Right cardiac atrium (tissue), 5 donors: ENCODE measurements at places on chromosomes 13 and 19. TPM values are rescaled to one million over a fixed set of nuclear protein-coding genes. Genes with fewer than 3 reads are reported as not detected.

GRCh38 chr13:74528734-74529513 lies 394.7 kb upstream of the KLF12 start:
- DNase-seq = no peak

GRCh38 chr19:1084024-1084868 lies 10.9 kb downstream of the POLR2E start:
- DNase-seq = no peak

The ZNF836 gene
- 5.6 TPM for total RNA-seq

- DNase-seq = peak; percentile 74
These were observed at the start of gene EDNRB for GRCh38 chr13:77918391-77919245. TSS of gene EDNRB (minus strand) at chr13:77918831. CDS start at chr13:77918573, 258 bp downstream.

- DNase-seq = no peak
These were observed 191.0 kb downstream of the SHISA2 start for GRCh38 chr13:25860862-25861261.

GRCh38 chr13:52783943-52784342 lies 44.3 kb upstream of the CNMD start:
- DNase-seq = no peak

GRCh38 chr19:49912965-49913685 lies 15.9 kb upstream of the ATF5 start:
- DNase-seq = no peak

GRCh38 chr13:84038001-84038400 lies 155.7 kb upstream of the SLITRK1 start:
- DNase-seq = no peak

The LILRA6 gene
- 1.9 TPM for total RNA-seq

- DNase-seq = no peak
These were observed 35.7 kb downstream of the ZNF493 start for GRCh38 chr19:21432590-21432989.

The KIR2DL3 gene
- not detected for total RNA-seq

The TINCR gene
- total RNA-seq = 0.06 TPM

GRCh38 chr13:113092776-113093579 lies 12.6 kb upstream of the F7 start:
- DNase-seq = peak; percentile 39

The SIGLEC9 gene
- total RNA-seq = 2.9 TPM

The ZNF135 gene
- total RNA-seq = 4.8 TPM

DNA sequence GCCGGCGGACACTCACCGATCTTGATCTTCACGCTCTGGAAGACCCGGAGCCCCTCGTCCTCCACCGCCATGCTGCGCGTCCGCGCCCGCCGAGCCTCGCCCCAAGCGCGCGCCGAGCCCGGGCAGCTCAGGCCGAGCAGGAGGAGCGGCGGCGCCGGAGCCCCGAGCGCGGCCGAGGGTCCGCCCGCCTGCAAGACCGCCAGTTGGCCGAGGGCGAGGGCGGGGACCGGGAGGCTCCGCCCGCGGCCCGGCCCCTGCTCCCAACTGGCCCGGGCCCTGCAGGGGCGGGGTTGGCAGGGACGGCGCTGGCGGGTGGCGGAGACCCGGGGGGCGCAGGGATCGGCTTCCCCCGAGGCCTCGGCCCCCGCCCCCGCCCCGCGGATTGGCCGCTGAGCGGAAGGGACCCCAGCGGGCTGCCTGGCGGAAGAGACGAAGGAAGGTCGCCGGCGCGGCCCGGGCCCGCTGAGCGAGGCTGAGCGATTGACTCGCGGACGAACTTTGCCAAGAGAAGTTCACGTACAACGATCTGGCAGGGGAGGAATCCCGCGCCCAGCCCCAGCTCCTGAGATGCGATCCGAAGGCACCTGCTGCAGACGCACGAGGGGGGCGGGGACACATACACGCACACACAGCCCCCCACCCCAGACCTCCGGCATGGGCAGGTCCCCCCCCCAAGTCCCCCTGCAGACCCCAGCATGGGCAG lies at the start of gene RASA3:
RASA3 (minus strand) TSS at position 205 of the 703 bp plus-strand sequence; CDS start at position 71, 134 bp downstream.
- DNase-seq = peak; percentile 83

DNA sequence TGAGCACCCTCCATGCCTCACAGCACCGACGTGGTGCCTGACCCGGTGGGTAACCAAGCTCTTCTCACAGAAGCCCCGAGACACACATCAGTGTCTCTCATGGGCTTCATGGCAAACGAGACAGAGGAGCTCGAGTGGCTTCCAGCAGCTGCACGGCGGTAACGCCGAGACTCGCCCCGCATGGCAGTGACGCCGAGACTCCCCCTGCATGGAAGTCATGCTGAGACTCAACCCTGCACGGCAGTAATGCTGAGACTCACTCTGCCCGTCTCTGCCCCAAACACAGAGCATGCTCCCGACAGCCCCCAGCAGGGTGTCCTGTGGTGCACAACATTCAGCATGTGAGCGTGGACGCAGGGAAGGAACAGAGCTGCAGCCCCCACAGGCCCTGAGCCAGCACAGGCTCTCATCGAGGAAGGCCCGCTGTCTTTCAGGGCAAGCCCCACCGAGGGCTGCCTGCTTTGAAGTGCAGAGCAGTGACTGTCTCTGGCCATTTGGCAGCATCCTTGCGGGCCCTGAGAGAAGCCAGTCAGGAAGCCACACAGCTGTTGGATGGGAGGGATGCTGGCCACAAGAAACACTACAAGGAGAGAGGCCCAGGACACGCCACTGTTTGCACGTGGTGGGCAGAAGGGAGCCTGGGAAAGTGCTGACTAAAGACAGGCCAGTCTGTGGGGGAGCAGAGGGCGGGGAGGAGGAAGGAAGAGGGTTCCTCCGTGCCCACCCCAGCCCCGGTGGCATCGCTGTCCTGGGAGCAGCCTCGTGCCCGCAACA lies 9.5 kb downstream of the GAS6 start:
- peak; percentile 72 for DNase-seq

DNA sequence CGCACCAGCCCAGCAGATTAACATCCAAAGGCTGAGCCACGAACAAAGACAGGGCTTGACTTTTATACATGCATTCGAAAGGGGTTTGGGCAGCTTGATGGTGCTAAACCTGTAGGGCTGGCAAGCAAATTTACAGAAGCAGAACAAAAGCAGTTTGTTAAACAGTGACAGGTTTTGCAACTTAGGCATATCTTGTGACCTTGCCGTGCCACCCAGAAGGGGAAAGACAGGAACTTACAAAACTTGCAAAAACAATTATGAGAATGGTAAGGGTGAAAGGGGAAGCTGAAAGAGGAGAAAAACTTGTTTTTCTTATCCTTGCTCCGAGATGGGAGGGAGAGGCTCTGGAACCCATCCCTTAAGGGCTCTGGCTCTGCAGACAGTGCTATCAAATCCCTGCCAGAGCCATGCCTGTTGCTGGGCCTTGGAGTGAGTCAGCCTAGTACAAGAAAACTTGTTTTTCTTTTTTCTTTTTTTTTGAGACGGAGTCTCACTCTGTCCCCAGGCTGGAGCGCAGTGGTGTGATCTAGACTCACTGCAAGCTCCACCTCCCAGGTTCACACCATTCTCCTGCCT lies 1325.2 kb upstream of the PRR20A start:
- no peak for DNase-seq

DNA sequence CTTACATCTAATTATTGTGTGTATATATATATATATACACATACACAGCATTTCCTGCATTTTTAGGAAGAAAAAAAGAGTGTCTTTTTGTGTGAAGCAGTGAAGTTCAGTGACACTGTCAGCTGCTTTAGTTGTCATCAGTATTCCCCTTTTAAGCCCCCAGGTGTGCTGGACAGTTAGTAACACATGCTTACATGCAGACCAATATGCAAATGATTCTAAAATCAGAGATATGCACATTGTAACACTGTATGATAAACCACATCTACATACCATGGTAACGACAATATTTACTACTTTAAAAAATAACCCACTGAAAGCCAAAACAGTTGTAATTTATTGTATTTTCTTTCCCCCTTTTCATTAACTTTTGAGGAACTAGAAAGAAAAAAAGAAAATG lies 16.8 kb downstream of the LHFPL6 start:
- DNase-seq = no peak

The ZNF20 gene
- total RNA-seq = 2.2 TPM

The ZNF571 gene
- total RNA-seq = 3.4 TPM

GRCh38 chr19:55681131-55682092 lies 6.4 kb downstream of the EPN1 start:
- no peak for DNase-seq

The UBE2M gene
- 126 TPM for total RNA-seq

The FBXO17 gene
- 12.9 TPM for total RNA-seq

DNA sequence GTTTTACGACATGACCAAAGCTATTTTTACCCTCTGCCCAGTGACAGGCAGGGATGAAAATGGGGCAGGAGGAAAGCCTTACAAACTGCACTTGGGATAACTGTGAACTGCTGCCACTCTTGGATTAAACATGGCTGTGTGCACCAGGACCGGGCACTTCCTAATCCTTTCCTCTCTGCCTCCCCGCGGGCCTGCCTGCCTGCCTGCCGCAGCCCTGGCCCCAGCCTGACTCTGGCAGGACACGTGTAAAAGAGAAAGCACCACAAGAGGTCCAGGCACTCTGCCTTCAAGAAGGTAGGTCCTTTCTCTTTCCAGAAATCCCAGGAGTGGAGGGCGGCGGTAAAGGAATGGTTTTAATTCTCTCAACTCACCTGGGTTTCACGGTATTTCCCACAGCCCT lies 4.8 kb downstream of the TSHZ3 start:
- DNase-seq = no peak

GRCh38 chr13:47853236-47853635 lies 147.8 kb downstream of the SUCLA2 start:
- no peak for DNase-seq

- DNase-seq = no peak
These were observed 839 bp upstream of the CKAP2 start for GRCh38 chr13:52454459-52454819.

The COL5A3 gene
- 9.4 TPM for total RNA-seq

GRCh38 chr13:34114581-34114980 lies 296.6 kb downstream of the RFC3 start:
- no peak for DNase-seq

The TGFBR3L gene
- 12.9 TPM for total RNA-seq

DNA sequence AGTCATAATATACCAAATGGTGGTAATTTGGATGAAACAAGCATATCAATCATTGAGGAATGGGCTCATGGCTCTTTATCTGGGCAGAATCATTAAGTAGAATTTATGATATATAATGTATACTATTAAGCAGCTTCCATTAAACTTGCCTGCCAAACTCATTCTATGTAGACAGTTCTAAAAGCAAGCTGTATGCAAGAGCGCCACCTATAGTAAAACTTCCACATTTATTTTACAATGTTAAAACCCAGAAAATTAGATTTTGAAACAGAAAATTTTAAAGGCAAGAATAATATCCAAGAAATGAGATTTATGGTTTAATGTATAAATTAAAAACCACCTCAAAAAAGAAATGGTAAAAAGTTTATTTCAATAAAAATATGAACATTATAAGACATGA lies 161.5 kb downstream of the MZT1 start:
- DNase-seq = no peak

GRCh38 chr13:50889317-50889716 lies 20.3 kb upstream of the RNASEH2B start:
- no peak for DNase-seq

The KLK1 gene
- total RNA-seq = not detected

- no peak for DNase-seq
These were observed 2.2 kb upstream of the SPRYD7 start for GRCh38 chr13:49938314-49938713.

GRCh38 chr13:21595546-21595822 lies 8.5 kb downstream of the MICU2 start:
- DNase-seq = no peak

- DNase-seq = no peak
These were observed 2.2 kb upstream of the RINL start for GRCh38 chr19:38880076-38880881.

The ZNF793 gene
- total RNA-seq = 9.2 TPM

- DNase-seq = no peak
These were observed 28.9 kb upstream of the PABPC3 start for GRCh38 chr13:25067064-25067463.

DNA sequence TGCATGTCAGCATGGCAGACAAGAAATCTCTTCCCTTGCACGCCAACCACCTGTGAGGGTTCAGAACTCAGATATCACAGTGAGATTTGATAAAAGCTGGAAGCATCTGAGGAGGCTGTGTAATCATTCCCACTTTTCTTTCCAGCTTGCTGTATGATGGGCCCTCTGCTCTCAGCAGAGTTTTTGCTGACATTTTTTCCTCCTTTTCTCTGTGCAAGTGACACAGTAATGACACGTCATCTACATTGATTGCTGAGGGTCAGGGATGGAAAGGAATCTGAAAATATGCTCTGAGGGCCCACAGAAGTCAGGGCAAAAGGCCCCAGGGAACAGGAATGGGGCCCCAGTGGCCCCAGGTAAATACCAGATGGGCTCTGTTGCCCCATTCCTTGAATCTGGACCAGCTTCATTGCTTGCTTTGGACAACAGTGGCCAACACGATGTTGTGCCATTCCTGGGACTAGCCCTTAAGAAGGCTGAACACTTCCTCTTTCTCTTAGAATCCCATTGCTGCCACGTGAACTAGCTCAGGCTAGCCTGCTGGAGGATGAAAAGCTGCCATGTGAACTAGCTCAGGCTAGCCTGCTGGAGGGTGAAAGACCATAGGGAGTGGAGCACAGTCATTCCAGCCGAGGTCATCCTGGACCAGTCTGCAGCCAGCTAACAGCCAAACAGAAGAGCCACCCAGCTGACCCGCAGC lies 68.2 kb downstream of the CACNA1A start:
- no peak for DNase-seq

DNA sequence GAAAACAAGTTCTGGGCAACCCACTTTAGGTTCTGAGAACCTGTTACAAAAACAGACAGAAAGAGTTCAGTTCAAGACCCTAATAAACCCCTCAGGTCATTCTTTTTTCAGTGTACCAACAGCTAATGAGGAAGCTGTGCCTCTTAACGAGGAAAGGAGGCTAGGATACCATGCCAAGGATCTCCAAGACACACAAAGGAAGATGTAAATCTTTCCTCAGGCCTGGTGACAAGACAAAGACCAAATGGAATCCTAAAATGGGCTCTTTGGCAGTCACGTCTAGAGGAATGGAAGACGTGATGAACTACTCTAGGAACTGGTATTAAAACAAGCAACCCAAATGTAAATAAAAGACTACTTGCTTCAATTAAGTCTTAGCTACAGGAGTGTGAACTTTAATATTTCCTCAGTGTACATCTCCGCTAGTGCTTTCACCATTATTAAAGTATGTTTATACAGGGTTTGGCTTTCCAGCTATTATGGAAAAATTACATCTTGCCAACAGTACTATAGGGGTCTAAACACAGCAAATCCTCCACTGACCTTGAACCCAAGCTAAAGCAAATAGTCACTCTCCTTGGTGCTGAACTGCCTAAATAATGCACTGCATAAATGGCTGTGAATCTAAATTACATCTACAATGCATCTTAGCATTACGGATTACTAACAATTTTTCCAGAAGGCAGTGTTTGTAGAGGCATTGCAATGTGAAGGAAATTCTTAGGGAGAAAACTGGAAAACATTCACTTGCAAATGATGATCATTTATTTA lies 42.3 kb downstream of the ENOX1 start:
- no peak for DNase-seq

The FBXL12 gene
- 13.6 TPM for total RNA-seq

DNA sequence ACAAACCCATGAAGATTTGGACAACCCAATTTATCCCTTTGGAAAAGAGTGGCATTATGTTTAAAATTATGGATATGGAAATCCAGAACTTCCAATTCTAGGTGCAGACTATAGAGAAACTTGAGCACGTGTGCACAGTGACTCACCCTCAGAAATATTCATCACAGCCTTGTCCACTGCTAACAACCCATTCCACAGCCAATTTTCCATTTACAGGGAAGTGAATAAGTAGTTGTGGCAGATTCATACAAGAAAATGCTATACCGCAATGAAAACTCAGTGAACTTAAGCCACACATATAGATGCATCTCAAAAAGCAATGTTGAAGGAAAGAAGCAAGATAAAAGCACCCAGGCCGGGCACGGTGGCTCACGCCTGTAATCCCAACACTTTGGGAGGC lies 133.3 kb downstream of the USP12 start:
- no peak for DNase-seq

The PRR22 gene
- total RNA-seq = 1.7 TPM

The COMMD6 gene
- total RNA-seq = 142 TPM
